CD4-positive, alpha-beta T cell treated with Interleukin-4 for 1 hour (primary cell): ENCODE measurements at places on chromosomes 13 and 19.

- DNase-seq, result no peak
Observed at GRCh38 chr13:49956131-49956530, 20.0 kb upstream of the SPRYD7 start.

- no peak for DNase-seq
Observed at GRCh38 chr19:56547535-56547934, 8.8 kb downstream of the ZFP28 start.

DNA sequence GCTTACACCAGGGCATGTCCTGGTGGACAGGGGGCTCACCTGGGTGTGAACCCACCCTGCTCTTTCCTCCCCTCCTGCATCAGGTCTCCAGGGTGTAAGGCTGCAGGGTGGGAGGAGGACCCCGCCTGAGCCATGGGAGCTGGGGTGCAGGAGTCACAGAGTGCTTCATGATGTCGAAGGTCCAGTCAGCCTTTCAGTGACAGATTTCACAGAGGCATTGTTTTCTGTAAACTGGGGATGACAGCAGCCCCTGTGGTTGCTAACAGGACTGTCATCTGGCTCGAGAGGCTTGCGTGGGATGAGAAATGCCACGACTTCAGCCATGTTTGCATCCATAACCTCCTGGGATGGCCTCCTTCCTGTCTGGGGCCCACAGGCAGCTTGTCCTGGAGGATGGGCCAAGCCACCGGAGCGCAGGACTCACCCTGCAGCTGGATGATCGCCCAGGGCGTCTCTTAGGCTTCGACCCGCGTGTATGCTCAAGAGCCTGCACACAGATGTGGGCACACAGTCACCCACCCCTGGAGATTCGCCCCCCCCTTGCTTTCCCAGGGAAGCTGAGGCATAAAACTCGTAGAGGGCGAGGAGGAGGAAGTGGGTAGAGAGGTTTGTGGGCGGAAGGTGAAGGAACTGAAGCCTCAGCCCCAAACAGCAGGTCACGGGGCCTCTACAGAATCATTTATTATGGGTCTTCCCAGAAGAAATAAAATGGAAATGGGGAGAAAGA, 4.9 kb downstream of the NANOS3 start:
- peak; percentile 59 for DNase-seq

- no peak for DNase-seq
Observed at GRCh38 chr13:102757006-102757405, 16.6 kb downstream of the TEX30 start.

DNA sequence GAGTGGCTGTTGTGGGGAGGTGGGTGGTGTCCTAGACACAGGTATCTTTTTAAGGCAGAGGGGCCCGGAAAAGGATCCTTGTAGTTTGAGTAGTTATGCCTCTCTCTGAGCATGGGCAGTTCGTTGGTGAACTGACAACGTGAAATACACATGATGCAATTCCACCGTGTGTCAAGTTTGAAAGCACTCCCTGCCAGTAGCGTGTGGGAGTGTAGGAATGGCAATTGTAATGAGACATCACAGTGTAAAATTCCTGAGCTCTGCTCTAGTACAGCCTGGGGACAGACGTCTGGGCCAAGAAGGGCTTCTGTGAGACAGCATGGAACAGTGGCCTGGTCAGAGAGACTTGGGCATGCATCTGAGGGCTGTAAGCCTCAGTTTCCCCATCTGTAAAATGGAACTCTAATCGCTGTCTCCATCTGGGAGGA, 10.4 kb upstream of the ASF1B start:
- DNase-seq, result no peak

- no peak for DNase-seq
Observed at GRCh38 chr13:28409648-28410047, 85.3 kb downstream of the FLT1 start.

GRCh38 chr19:2460245-2460644, 3.5 kb upstream of the LMNB2 start:
- DNase-seq, result no peak

- DNase-seq, result no peak
Observed at GRCh38 chr13:29536853-29537252, 58.6 kb downstream of the SLC7A1 start.

DNA sequence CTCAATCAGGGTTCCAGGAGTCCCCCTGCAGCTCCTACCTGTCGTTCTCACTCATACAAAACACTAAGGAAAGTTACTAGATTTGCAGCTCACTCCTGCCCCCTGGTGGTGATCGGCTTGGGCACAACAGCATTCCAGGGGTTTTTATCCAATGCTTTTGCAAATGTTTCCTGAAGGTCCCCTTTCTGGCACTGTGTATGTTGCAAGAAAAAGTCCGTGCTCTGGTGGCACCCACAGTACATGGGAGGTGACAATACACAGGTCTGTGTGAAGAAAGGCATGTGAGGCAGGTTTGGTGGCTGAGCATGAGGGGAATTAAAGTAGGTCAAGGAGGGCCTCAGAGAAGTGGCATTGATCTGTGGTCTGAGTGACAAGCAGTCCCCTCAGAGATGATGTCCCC, 8.6 kb upstream of the TYK2 start:
- peak; percentile 81 for DNase-seq

GRCh38 chr19:46634045-46634655, 1.9 kb downstream of the GNG8 start:
- DNase-seq, result peak; percentile 96

GRCh38 chr19:48720251-48720612, 707 bp upstream of the MAMSTR start:
- DNase-seq, result no peak

- no peak for DNase-seq
Observed at GRCh38 chr19:11038511-11038910, 50.8 kb upstream of the LDLR start.

DNA sequence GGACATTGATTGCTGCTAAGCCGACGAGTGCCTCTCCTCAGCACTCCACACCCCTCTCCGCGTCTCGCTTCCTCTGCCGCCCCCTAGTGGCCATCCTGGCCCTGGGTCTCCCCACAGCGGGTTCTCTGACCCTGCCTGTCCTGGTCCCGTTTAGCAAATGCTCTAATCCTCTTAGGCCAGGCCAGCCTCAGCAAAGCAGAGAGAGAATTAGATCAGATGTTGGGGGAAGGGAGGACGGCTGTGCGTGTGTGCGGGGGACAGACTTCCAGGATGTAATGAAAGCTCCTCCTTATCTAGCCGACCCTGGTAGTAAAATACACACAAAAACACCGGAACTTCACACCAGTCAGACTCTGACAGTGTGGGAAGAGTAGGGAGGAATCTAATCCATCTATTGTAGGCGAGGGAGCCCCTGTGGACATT, 4.5 kb downstream of the TPRX2 start:
- peak; percentile 71 for DNase-seq

DNA sequence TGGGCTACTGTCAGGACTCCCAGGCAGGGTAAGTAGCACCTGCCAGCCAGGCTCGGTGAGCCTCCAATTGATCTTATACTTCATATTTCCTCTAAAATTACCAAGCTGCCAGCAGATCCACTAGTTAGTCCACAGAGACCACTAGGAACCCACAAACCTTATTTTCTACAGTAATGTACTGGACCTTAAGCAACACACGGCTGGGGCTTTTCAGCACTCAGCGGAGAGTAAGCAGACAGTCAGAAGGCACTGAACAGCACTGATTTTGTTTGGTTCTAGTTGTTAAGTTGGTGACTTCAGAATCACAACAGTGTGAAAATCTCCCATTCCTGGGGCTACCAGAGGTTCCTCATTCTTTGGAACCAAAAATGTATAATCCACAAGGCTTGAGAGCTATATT, 56.1 kb downstream of the MRPL57 start:
- no peak for DNase-seq

GRCh38 chr19:19261350-19262189, 11.5 kb downstream of the TM6SF2 start:
- DNase-seq, result no peak

- no peak for DNase-seq
Observed at GRCh38 chr19:45767881-45768654, 984 bp downstream of the SIX5 start.

DNA sequence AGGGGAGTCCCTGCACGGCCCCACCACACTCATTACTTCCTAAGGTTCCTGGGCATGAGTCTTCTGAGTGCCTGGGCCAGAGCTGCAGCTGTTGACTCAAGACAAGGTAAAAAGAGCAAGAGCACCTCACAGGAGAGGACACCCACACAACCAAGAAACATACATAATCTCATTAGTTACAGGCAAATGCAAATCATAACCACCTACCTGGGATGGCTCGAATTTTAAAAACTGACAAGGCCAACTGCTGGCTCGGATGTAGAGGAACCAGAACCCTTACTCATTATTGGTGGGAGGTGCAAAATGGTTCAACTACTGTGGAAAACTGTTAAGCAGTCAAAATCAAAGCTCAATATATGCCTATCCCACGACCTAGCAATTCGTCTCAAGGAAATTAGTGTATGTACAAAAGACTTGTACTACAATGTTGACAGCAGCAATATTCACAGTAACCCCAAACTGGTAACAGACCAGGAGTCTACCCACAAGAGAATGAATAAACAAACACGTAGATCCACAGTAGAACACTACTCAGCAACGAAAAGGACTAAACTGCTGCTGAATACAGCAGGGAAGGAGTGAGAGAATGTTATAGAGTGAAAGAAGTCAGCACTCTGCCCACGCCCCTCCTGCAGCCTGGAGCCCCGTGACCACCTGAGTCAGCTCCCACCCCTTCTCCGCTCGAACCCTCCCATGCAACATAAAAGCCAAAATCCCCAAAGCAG, 15.8 kb downstream of the AKT2 start:
- no peak for DNase-seq
